SIG-M5 (cell line): ENCODE measurements at places on chromosomes 5 and 9.

GRCh38 chr5:5542654-5543053 lies 120.2 kb downstream of the ICE1 start:
- DNase-seq: no peak

GRCh38 chr5:117547192-117547591 lies 972.6 kb upstream of the SEMA6A start:
- no peak for DNase-seq

DNA sequence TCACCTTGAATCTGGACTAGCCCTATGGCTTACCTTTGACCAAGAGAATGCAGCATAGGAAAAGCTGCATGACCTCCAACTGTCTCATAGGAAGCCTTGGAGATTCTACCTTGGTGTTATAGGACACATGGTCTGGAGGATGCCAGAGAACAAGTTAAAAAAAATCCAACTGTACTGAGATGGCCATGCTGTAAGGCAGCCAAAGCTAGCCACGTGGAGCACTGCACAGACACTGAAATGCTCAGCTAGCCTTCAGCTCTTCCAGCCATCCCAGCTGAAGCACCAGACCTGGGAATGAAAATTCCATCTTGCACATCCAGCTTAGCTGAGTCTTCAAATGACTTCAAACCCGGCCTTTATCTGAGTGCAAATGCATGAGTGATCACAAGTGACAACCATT lies 6.0 kb upstream of the GRAMD2B start:
- no peak for DNase-seq

DNA sequence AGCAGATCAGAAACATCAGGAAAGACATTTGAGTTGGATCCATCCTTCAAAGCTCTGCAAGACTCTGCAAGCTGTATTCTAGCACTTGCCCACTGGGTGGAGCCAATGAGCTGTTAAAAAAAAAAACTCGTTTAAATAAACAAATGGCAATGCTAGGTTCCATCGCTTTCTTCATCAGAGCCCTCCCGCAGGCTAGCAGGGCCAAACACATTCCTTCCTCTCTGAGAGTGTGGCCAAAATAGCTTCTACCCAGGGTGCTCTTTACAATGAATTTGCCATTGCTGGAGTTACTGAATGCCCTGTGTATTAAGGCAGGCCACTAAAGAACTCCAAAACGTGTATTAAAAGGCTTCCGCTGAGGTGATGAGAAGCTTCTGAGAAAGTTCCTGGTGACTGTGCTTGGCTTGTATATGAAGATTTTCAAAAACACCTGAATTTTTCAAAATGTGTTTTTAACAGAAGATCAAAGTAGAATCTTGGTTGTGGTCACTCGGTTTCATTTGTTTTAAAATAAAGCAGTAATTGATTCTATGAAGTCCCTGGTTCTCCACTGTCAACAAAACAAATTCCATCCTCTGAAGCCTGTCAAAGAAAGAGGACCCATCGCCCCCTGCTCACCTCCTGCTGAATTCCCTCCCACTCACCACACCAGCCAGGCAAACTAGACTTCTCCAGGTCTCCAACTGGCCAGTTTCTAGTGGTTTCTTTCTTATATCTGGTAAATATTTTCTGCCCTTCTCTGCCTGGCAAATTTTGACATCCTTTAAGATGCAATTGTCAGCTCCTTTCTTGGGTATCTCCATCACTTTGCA lies 36.5 kb upstream of the EQTN start:
- no peak for DNase-seq

DNA sequence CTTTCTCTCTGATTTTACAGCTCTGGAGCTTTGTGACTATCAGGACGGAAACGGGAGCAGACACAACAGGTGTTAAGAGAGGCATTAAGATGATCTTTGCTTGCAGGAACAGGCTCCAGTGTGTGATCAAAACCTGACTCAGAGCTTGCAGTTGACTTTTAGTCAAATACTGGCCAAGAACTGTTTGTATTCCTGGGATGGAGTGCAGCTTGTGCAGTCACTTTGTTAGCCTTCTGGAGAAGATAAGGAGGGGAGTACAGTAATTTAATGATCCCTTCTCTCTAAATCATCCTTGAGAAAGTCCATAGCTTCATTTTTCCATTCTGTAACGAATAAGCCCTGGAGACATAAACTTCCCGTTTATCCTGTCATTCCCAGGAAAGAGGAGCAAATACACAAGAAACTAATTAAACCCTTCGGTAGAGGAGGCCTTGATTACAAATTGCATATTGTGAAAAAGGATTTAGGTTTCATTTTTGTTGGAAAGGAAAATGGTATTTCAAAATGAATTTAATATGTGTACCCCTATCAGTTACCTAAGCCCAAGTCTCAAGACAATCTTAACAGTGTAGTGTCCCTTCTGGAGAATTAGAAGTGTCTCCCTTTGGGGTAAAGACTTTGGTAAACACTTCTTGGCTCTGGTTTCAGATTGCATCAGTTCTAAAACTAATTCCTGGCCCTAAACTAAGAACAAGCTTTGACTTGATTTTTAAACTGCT lies 3.1 kb upstream of the STOM start:
- DNase-seq: no peak

- DNase-seq: no peak
These were observed 472.0 kb upstream of the WWC1 start for GRCh38 chr5:167819406-167819805.
